ENCODE measurements at places on chromosomes 7 and 10.
A peak's percentile ranks its signal among the peaks of the same experiment; 100 is the strongest.

- no peak for DNase-seq
These were observed 951.6 kb downstream of the CCSER2 start for GRCh38 chr10:85280014-85280413.

- no peak for DNase-seq
These were observed 78.2 kb downstream of the MYL10 start for GRCh38 chr7:101550641-101551541.

DNA sequence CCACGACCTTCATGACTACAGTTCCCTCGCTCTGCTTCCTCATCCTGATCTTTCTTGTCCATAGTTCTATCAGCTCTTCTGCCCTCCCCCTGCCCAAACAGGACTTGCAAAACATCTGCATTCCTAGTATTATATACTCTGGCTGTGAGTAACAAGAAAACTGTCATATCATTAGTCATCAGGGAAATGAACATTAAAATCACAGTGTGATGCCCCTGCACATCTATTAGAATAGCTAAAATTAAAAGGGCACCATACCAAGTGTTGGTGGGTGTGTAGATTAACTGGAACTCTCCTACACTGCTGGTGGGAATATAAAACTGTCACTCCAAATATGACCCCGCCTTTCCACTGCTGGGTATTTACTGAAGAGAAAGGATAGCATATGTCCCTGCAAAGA lies 141.8 kb downstream of the C7orf25 start:
- no peak for DNase-seq

GRCh38 chr10:109866995-109867635 lies 56.2 kb downstream of the XPNPEP1 start:
- no peak for DNase-seq

DNA sequence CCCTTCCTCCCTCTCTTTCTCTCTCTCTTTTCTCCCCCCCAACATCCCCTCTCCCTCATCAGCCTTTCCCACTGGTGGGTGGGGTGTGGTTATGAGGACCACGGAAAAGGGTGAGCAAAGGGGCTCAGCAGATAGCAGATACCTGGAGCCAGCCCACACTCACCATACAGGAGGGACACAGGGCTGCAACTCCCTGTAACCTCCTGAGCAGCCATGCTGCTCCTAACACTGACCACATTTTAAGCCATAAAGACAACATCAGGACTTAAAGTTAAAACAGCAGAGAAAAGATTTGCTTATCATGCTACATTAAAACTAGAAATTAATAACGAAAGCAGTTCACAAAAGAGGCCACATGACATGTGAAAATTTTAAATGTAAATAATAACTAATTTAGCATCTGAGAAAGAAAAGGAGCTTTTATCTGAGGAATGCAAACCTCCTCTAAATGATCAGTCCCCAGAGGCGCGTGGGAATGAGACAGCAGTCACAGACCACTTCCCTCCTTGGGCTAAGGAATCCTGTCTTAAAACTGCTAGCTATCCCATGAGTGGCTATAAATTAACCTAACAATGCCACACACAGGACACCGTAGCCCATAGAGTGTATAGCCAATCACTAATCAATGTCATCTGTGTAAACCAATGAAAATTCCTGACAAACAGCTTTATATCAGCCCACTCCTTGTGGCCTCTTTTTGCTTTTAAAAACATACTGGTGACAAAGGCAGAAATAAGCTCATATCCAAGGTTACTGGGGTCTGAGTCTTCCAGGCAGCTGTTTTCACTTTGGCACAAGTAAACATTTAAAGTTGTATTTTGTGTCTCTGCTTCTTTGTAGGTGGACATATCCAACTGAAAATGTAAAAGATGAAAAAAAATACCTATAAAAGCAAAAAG lies 33.3 kb downstream of the PKD1L1 start:
- no peak for DNase-seq

DNA sequence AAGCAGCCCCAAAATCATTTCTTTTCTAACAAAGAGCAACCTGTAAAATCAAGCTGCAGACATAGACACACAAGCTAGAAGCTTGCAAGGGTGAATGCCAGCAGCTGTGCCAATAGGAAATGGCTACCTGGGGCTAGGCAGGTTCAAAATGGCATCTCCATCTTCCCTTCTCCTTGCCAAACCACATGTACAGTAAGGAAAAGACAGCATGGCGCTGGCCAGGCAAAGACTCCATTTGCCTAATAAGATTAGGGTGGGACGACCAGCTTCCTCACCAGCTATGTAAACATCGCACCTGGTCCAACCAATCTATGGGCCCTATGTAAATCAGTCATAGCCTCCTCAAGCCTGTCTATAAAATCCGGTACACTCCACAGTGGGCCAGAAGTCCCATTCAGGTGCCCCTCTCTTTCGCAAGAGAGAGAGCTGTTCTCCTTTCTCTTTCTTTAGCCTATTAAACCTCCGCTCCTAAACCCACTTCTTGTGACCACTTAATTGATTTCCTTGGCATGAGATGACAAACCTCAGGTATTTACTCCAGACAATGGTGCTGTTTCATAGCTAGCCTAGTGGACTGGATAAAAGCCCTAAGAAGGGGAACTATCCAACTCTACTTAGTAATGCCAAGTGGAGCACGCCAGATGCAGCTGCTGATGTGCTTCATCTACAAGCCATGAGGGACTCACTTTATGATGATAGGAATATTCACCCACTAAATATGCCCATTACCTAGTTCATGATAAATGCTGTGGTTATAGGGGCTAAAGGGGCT lies 44.1 kb downstream of the HTR7 start:
- no peak for DNase-seq

- DNase-seq: no peak
These were observed 9.9 kb upstream of the HGF start for GRCh38 chr7:81779706-81780105.

- DNase-seq: no peak
These were observed 142.1 kb downstream of the PAXIP1 start for GRCh38 chr7:154860621-154861375.

DNA sequence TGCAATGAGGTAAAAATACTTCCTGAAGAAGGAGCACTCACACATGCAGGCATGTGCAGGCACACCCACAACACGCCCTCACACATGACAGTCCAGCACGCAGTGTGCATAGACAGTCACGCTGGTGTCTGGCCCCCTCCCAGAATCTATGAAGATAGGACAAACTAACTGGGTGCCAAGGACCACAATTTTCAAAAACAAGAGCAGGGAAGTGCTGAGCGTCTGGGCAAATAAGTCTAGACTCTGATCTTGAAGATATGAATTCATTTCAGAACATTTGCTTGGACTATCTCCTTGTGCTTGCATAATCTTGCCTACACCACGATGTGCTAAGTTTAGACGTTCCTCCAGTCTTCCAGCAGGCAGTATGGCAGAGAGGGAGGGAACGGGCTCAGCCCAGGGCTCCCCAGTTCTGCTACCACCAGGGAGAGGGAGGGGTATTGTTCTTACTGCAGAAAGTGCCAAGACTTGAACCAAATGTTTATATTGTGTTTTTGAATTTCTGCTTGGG lies 276.5 kb upstream of the KLF6 start:
- DNase-seq: no peak

DNA sequence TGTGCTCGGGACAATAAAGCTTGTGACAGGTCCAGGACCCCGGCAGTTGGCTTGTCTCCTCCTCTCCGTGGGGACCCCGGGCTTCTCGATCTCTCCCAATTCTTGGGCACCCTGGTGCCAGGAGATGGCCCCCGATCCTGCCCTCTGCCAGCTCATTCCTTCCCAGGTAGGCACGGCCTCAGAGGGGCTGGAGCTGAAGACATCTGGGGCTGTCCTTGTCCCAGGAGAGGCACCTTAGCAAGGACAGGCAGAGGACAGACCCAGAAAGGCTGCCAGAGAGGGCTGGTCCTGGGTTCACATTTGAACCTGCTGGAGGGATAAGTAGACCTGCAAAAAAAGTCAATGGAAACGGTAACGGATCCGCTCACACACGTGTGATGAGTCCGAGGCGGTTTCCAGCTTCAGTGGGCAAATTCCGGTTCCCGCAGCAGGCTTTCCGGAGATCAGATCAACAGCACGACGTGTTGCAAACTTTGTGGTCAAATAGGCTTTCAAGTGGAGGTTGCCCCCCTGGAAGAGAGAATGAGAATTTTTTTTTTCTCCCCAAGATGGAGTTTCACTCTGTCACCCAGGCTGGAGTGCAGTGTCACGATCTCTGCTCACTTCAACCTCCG lies 47.7 kb upstream of the GTF2IRD1 start:
- DNase-seq: no peak

DNA sequence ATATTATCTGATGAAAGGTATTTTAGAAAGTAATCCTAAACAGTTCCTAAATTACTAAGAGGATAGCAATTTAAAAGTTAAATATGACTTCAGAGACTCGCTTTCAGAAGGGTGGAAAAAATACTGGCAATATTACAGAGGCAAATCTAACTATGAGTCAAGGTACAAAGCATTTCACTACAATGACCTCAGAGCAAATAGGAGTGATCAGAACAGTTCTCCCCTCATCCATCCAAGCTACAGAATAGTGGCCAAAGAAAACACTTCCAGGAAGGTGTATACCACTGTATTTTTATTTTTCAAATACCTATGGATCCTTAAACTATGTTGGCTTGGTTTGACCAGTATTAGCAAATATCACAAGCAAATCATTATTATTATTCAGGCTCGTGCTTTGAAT lies 112.8 kb upstream of the ODAD2 start:
- peak; percentile 23 for DNase-seq

- no peak for DNase-seq
These were observed 169.7 kb downstream of the CACNA2D1 start for GRCh38 chr7:82273886-82274285.

GRCh38 chr7:47389171-47389922 lies 192.6 kb downstream of the TNS3 start:
- no peak for DNase-seq

GRCh38 chr7:4738711-4739527 lies 36.5 kb upstream of the AP5Z1 start:
- DNase-seq: no peak

- no peak for DNase-seq
These were observed 2.7 kb downstream of the CHAT start for GRCh38 chr10:49616421-49617101.

- DNase-seq: no peak
These were observed 30.1 kb downstream of the NUDCD3 start for GRCh38 chr7:44460325-44460724.

DNA sequence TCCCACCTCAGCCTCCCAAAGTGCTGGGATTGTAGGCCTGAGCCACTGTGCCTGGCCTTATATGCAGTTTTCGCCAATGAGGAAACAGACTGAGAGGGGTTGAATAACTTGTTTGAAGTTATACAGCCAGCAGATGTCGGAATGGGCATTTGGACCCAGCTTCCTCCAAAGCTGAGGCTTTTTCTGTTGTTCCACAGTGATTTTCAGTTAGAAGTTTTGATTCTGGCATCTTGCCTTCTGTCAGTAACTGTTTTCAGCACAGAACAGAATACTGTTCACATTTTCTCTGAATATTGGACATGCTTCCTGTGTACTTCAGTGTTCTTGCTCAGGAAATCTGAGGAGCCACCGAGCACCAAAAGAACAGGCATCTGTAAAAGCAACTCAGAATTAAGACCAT lies 287.2 kb downstream of the CAMK1D start:
- no peak for DNase-seq

DNA sequence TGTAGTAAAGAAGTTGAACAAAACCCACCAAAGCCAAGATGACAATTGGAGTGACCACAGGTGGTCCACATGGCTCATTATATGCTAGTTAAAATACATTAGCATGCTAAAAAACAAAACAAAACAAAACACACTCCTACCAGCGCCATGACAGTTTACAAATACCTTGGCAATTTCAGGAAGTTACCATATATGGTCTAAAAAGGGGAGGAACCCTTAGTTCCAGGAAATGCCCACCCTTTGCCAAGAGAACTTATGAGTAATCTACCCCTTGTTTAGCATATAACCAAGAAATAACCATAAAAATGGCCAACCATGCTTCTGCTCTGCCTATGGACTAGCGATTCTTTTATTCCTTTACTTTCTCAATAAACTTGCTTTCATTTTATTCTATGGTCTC lies 979.1 kb upstream of the POT1 start:
- no peak for DNase-seq

DNA sequence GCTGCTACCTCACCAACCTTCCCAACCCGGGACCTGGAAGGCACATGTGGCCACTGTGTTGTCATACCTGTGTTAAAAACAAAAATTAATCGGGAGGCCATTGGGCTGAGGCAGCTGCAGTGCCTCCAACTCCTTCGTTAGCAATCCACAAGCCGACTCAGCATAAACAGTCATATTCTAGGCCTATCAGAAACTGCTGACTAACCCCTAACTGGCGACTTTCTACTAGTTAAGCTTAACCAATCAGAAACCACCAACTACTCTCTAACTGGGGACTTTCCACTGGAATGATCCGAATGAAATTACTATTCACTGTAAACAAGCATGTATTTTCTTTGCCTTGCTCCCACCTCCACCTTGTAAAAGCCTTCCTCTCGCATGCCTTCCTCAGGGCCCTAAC lies 14.1 kb upstream of the TMEM72 start:
- DNase-seq: no peak
